Foreskin keratinocyte (primary cell): ENCODE measurements at places on chromosomes 5 and 9. TPM values are rescaled to one million over a fixed set of nuclear protein-coding genes. Genes with fewer than 3 reads are reported as not detected.

The TMEM167A gene
- total RNA-seq = 58.3 and 61.5 TPM in 2 replicates

DNA sequence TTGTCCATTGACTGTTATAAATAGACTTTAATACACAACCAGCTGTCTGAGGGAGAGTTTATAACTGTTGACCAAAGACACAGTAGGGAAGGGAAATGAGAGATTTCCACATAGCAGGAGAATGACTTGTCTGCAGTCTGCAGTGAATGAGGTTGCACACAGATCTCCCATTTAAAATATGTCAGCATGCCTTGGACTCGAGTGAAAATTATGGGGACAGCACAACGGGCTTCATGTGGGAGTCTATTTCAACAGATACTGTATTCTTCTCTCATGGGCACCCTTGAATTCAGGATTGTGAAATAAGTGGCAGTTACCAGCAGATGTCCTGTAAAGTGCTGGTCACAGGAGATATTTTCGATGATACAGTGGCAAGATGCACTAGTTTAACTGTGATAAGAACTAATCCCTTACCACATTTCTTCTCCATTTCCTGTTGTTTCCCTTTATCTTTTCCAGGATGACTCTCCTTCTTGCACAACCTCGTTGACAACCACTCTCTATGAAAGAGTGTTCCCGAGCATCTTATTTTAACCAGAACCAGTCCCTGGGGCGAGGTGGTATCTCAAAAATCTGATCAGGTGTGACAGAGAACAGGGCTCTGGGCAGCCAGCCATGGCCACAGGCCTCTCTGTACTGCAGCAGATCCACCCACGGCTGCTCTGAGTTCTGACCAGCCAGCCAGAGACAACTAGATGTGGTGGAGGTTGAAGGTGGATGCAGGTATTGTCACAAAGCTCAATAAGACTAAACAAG lies 51.5 kb upstream of the MAP3K1 start:
- DNase-seq = peak; percentile 30

The ADAMTSL1 gene
- total RNA-seq = 0.44 and 3.7 TPM in 2 replicates

The FOXI1 gene
- not detected in 2 replicates for total RNA-seq

DNA sequence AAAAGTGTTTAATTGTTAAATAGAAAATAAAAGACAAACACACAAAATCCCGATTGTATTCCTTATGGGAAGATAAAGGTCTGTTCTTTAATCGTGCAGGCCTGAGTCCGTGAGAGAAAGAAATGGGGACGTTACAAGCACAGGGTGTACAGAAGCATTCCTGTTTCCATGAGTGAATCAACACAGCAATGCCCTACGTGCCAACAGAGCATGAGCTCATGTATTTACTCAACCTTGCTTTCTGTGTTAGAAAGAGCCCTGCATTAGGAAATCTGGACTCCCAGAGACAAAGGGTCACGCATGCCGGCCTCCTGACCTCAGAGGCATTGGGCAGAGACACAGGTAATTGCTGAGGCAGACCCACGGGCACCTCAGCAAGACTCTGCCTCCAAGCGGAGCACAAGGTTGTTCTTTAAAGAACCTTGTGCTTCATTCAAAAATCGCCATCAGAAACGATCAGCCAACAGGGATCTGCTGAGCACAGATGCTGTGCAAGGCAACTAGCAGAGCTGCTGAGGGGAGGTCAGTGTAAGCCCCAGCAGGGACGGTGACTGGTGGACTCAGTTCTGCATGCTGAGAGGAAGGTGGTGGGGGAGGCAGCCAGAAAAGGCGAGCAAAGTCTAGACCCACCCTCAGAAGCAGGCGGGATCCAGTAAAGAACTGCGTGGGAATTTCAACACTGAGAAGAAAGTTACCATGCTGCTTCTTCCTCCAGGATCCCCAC lies 101.0 kb downstream of the TLE1 start:
- no peak for DNase-seq

GRCh38 chr9:78958892-78959291 lies 612.9 kb upstream of the TLE4 start:
- DNase-seq = no peak

DNA sequence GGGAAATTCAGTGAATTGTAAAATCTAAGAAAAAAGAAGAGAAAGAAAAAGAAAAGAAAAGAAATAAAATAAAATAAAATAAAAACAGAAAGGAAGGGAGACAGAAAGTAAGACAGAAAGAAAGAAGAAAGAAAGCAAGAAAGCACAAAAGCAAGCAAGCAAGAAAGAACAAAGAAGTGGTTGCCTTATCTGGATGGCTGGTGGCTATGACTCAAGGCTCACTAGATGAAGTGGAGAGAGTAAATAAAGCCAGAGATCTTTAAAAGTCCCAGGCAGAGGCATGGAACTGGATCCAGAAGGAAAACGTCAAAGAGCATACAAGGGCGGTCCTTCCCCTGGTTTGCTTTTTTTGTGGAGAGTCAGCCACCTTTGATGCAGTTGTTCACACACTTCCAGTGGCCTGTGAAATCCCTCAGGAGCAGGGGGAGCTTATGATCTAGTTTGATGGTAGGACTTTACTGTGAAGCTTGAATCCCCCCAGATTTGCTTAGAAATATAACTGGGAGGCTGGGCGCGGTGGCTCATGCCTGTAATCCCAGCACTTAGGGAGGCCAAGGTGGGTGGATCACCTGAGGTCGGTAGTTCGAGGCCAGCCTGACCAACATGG lies 176.7 kb upstream of the HMHB1 start:
- DNase-seq = no peak

The CSF1R gene
- not detected in 2 replicates for total RNA-seq

DNA sequence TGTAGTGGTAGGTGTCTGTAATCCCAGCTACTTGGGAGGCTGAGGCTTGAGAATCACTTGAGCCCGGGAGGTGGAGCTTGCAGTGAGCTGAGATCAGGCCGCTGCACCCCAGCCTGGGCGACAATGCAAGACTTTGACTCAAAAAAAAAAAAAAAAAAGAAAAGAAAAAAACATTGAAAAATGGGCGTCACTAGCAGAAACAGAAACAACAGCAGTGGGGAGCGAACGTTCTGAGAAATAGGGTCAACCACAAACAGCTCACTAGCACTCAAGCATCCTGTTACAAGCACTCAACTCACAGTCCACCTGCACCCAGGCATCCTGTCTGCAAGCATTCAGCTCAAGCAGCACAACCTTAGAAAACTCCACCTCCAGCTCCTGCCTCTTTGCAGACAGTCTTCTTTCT lies 17.2 kb downstream of the TRIM14 start:
- no peak for DNase-seq

The BNC2 gene
- total RNA-seq = 0.56 and 0.85 TPM in 2 replicates

DNA sequence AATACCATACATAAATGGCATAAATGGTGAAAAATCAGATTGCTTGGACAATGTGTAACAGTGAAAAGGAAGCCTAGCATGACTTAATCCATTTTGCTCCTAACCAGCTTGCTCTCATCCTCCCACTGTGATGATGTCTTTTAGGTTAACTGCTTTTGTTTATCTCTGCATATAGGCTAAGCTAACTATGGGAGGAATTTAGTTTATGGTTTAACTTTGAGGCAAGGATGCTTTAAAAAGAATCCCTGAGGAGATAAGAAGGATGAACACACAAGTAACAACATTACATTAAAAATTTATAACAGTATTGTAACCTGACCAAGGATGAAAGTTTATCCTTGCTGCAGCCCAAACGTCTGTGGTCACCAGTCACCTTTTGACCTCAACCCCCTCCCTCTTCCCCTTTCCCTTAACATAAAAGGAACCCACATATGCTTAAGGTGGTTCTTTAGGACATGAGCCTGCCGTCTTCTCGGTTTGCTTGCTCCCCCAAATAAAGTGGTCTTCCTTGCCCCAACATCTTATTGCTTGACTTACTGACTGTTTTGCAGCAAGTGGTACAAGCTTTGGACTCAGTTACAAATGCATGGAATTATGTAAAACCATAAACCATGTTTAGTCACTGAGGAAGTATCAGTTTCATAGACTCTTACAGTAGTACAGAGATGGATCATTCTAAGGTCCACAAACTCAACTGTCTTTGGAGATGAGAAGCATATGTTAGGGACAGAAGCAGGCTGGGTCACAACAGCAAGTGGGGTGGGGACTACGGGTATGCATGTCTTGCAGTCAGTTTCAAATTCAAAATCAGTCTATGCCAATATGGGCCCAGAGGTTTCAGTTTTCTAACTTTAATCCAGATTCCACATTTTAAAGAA lies 31.3 kb downstream of the AGXT2 start:
- DNase-seq = no peak

The C6 gene
- total RNA-seq = not detected in 2 replicates

The IL7R gene
- total RNA-seq = 4.5 and 6.7 TPM in 2 replicates

- DNase-seq = peak; percentile 53
These were observed 37.3 kb downstream of the PALM2AKAP2 start for GRCh38 chr9:109817146-109817845.

DNA sequence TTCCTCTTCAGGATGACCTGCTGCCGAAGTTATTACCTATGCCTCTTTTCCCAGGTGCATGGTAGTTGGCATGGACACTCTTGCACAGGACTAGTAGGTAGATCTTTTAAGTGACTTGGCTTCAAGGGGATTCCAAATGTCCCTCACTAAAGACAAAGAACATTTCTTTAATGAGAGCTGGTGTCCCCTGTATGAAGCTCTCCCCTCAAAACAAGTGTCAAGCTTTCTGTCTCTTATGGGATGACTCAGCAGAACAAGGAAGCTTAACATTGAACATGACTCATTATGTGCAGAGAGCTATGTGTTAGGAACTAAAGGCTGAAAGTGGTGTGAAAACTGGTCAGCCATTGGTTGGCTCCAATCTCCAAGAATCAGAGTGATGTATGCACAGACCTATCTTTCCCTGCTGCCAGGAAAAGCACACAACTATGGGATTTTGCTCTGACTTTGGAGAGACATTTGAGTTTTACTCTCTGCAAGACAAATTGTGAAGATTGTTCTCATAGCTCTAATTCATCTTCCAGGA lies 120.5 kb downstream of the PRDM6 start:
- DNase-seq = peak; percentile 72

DNA sequence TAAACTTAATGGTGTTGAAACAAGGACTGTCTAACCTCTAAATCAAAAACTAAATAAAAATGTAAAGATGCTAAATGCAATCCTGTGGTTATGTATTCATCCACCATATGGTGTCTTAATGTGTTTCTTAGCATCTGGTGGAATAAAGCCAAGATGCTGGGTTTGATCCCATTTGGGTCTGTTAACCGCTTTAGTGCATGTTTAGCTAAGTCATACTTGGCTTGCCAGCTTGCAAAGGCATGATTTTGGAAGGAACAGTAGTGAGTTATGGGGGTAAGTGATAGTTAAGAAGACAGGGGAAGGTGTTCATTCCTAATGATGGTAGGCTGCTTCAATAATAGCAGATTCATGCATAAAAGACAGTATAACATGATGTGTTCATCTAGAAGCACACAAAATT lies 139.0 kb upstream of the SLC27A6 start:
- no peak for DNase-seq

DNA sequence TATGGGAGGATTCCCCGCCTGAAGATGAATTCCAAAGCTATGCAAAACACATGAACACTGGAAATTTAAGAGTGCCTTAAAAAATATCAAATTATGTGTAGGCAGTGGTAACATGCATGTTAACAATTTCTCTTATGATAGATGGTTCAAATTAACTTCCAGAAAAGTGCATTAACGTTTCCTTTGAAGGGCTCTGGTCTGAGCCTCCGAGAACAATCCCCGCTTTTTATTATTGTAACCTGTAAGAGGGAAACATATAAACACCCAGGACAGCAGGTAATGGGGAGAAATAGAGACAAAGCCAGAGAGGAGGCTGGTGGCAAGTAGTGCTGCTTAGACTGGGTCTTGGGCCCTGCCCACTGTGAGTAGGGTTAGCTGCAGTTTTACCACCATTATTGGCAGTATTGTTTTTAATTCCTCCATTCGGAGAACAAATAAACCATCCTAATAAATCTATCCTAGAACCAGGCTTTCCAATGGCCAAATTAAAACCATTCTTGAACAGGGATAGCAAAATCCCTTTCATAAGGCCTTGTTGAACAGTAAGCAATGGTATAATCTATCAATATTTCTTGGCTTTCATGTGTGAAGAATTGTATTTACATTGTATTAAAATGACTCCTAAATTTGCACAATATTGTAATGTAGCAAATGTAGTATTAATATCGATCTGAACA lies 6.3 kb downstream of the NR2F1 start:
- no peak for DNase-seq

DNA sequence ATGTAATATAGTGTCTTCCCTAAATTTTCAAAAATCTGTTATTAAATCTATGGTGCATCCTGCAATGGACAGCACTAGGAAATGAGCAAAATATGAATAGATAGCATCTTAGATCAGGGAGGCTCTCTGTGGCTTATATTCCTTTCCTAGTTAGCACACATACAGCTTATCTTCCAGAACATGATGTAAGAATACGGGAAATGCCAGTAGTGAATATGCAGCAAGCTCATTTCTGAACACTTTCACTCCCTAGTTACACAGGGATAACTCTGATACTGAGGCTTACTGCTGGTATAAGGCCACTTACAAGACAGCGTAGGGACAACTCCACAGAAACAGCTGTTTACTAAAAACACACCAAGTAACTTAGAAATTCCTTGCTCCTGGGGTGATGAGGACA lies 297.3 kb upstream of the SMARCA2 start:
- DNase-seq = no peak

GRCh38 chr9:2363138-2363745 lies 258.3 kb upstream of the VLDLR start:
- no peak for DNase-seq

The FRMD3 gene
- 0.07 and 0.10 TPM in 2 replicates for total RNA-seq

The RFX3 gene
- 2.2 and 2.5 TPM in 2 replicates for total RNA-seq

The LCN15 gene
- total RNA-seq = not detected in 2 replicates

- DNase-seq = no peak
These were observed 138.7 kb upstream of the GRHPR start for GRCh38 chr9:37283730-37284325.
